ENCODE measurements at places on chromosomes 1 and 21.

DNA sequence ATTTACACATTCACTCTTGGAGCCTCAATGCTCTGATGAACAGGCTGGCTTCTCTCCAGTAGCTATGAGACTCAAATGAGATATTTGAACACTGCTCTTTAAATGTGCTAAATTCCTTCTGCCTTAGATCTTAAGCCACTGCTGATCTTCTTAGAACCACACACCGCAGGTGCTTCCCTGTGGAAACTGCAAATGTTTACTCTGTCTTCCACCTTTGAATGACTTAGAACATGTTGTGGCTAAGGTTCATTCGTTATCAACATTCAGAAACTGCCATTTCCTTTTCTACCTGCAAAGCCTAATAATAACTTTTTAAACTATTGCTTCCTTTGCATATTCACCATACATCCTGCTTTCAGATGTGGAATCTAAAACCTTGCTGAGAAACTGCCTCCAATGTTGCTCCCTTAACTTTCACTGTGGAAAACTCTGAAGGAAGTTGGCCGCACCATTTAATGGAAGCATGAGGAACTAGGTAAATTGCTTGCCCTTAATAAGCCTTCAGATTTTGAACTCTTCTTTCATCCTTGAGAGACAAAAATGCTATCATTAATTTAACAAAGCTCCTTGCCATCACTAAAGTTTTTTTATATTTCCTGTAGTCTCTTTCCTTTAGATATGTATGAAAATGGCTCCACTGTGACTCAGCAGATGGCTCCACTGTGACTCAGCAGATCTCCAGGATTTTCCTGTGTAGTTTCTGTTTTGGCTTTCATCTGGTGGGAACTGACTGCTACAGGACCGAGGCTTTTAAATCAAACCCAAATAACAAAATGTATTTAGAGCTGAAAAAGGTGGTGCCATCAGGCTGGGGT lies 143.8 kb downstream of the TNFSF18 start:
- DNase-seq = no peak

GRCh38 chr1:66648901-66649595 lies 103.2 kb upstream of the DYNLT5 start:
- no peak for DNase-seq

DNA sequence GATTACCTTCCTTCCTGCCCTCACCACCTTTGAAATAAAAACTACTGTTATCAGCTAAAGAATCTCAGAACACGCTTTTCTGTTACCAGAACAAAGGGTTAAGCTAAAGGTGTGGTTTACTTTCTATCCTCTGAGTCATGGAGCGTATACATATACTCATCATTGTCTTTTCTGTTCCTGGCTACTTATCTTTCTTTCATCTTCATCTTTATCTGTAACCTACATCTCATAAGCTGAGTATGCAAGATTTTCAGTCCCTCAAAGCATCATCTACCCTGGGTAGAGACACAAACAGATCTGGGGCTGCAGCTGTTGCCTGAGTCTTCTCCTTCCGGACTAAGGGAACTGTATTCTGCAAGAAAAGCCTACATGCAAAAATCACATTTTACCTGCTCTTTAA lies 75.6 kb downstream of the LMO4 start:
- no peak for DNase-seq

DNA sequence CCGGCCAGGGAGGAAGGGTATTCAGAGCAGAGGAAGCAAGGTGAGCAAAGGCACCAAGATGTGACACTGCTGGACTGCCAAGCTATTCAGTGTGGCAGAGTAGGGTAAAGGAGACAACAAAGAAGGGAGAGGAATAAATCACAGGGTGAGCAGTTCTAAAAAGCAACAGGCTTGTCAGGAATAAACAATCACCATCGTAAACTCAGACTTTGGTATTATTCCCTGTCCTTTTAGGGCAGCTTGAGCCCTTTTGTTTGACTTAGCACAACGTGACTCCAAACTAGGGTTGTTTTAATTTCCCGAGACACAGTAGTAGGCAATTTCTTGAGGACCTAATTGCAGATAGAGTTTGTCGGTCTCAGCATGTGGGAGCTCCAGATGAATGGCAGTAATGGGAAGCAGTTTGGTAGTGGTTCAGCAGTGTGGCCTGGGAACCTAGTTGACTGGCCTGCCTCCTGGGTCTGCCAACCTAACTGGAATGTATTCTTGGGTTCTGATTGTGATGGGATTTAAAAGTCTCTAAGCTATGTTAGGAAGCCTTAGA lies 4.3 kb downstream of the CR1L start:
- no peak for DNase-seq

GRCh38 chr1:108527837-108528236 lies 32.1 kb upstream of the EEIG2 start:
- DNase-seq = no peak

Data from cerebellar nuclear complex (tissue), 1 donor.